ENCODE measurements at places on chromosomes 3 and 15.

- no peak for DNase-seq
Observed at GRCh38 chr3:43865887-43866528, 175.3 kb downstream of the ABHD5 start.

- no peak for DNase-seq
Observed at GRCh38 chr3:190739641-190740185, 122.8 kb downstream of the GMNC start.

DNA sequence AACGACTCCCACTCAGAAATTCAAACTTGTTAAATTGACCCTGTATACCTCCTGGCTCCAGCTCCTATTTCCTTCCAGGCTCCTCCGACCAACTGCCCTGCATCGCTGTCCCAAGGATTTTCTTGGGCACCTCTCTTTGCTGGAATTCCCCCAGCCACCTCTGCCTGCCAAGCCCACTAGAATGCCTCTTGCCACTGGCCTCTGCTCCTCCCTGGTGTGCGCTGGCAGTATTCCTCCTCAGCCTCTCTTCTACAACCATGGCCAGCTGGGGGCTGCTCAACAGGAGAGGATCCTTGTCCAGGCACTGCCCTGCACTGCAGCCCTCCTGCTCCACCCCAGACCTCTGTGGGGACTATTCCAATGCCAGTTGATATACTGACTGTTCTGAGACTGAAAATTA, 7.4 kb downstream of the WNT7A start:
- DNase-seq, result no peak

DNA sequence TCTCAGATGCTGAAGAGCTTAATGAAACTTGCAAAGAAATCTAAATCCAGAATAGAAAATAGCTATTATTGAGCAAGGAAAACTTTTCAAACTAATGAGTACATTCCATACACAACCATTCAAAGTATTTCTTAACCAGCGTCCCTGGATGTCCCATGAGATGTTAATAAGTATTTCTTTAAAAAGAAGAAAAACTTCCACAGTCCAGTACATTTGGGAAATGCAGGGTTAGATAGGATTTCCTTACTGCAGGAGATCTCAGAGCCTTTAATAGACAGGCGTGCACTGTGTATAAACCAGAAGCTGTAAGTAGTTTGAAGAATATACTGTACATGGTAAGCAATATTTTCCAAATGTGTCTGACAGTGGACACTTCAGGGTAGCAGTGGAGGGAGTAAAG, 29.6 kb upstream of the BHLHE40 start:
- DNase-seq, result no peak

GRCh38 chr3:190009614-190010013, 111.1 kb downstream of the P3H2 start:
- no peak for DNase-seq

DNA sequence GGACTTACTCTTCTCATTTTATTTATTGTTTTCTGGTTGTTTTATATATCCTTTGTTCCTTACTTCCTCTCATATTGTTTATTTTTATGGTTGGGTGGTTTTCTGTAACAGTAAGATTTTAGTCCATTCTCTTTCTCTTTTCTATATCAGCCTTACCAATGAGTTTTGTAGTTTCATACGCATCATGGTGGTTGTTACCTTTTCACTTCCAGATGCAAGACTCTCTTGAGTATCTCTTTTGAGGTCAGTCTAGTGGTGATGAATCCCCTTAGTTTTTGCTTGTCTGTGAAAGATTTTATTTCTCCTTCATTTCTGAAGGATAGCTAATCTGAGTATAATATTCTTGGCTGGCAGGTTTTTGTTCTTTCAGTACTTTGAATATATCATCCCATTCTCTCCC, 57.1 kb upstream of the MFGE8 start:
- DNase-seq, result no peak

- DNase-seq, result peak; percentile 70
Observed at GRCh38 chr15:28975766-28976179, 90.0 kb downstream of the APBA2 start.
